ENCODE measurements at places on chromosomes 3 and 15. TPM values are rescaled to one million over a fixed set of nuclear protein-coding genes. Genes with fewer than 3 reads are reported as not detected.

- DNase-seq: no peak
- no peak overlapping the region for H3K4me3 ChIP-seq
- H3K27me3 ChIP-seq: no peaks in the 10 kb centered on the region
- no peaks in the 10 kb centered on the region for H3K4me1 ChIP-seq
- H3K36me3 ChIP-seq: no peaks in the 10 kb centered on the region
These were observed 166.1 kb downstream of the PYDC2 start for GRCh38 chr3:191627064-191627463.

DNA sequence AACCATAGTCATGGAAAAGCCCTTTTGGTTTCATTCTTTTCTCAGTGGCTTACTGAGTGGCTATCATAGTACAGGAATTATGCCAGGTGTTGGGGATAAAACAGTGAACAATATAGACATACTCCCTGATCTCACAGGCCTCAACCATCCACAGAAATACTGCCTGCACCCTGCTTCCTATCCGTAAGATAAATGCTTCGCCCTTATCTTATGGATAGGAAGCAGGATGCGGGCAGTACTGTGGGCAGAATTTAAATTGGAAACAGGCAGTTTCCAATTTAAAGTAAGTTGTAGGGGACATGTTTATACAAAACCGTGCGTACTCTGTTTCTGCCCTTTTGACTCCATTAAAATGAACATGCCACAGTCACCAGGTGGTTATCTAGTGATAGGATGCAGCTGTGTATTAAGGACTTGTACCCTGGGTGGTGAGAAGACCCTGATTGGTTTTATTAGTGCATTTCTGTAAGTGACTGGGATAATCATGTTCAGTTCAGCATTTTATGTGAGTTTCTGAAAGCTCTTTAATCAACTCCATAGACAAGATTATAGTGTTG is 141.8 kb upstream of the BHLHE40 start:
- H3K27ac ChIP-seq: peak overlapping the region; percentile 98
- DNase-seq: no peak
- peaks cover 86% of the 10 kb centered on the region for H3K4me1 ChIP-seq
- peak overlapping the region; percentile 68 for H3K4me3 ChIP-seq

DNA sequence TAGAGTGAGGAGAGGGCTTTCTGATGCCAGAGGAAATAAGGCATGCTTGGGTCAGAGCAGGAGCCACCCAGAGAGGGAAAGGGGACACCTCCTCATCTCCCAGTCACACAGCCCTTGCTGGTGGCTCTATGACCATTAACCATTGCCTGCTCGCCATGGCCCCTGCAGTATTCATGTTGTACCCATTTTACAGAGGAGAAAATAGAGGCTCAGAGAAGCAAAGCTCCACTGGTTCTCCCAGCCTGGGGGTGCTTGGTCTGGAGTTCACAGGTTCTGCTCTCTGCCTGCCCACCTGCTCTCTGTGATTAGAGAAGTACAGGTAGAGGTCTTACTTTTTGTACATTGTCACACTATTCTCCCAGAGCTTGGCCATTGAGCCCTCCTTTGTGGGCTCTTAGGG is 56.2 kb downstream of the LINGO1 start:
- peaks cover 4% of the 10 kb centered on the region for H3K27me3 ChIP-seq
- no peak overlapping the region for H3K27ac ChIP-seq
- no peaks in the 10 kb centered on the region for H3K4me1 ChIP-seq
- H3K36me3 ChIP-seq: no peaks in the 10 kb centered on the region
- no peak overlapping the region for H3K4me3 ChIP-seq
- DNase-seq: no peak

DNA sequence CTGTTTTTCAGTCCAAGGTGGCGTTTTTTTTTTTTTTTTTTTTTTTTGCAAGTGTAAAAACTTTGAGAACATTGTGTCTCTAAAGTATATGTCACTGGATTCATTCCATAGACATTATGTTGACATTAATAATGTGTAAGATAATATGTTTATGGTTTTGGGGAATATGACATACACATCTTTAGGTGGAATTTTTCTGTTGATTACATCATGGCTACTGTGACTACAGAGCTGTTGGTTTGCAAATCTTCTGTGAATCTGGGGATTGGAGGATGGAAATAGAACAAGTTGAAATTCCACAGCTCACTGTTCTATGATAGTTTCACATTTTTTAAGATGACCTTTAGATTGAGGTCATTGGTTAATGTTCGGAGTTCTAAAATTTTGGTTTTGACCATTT is 24.4 kb upstream of the PLSCR2 start:
- H3K27me3 ChIP-seq: peaks cover 24% of the 10 kb centered on the region
- H3K27ac ChIP-seq: no peak overlapping the region
- H3K4me3 ChIP-seq: no peak overlapping the region
- peaks cover 4% of the 10 kb centered on the region for H3K36me3 ChIP-seq
- peaks cover 22% of the 10 kb centered on the region for H3K4me1 ChIP-seq
- no peak for DNase-seq

DNA sequence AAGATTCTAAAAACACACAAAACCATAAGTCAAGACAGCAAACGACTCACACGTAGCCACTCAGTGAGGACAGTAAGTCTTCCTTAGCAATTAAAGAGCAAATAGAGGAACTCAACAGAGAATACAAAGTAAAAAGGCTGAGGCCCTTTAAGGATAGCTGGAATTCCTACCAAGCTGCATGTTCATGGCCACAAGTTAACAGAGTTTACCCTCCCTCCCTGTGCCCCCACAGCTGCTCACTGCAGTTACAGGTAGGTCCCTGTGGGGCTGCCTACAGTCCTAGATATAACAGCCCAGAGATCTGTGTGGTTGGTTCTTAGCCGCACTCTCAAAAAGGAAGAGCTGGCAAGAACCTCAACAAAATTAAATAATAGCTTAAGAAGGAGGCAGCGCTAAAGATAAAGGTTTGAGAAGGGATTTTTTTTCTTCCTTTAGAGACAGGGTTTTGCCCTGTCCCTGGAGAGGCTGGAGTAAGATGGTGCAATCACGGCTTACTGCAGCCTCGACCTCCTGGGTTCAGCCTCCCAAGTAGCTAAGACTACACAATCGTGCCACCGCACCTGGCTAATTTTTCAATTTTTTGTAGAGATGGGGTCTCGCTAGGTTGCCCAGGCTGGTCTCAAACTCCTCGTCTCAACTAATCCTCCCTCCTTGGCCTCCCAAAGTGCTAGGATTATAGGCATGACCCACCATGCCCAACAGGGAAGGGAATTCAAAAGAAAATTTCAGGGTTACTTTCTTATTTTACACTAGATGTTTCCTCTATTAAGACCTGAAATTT is 19.3 kb downstream of the SFMBT1 start:
- peaks cover 1% of the 10 kb centered on the region for H3K27me3 ChIP-seq
- no peak overlapping the region for H3K27ac ChIP-seq
- H3K36me3 ChIP-seq: peaks cover 7% of the 10 kb centered on the region
- H3K4me1 ChIP-seq: peaks cover 43% of the 10 kb centered on the region
- DNase-seq: no peak

GRCh38 chr3:172569128-172570008 is 46.1 kb upstream of the TNFSF10 start:
- peaks cover 47% of the 10 kb centered on the region for H3K4me1 ChIP-seq
- no peaks in the 10 kb centered on the region for H3K27me3 ChIP-seq
- H3K27ac ChIP-seq: peak overlapping the region; percentile 1
- peaks cover 21% of the 10 kb centered on the region for H3K36me3 ChIP-seq
- DNase-seq: no peak

DNA sequence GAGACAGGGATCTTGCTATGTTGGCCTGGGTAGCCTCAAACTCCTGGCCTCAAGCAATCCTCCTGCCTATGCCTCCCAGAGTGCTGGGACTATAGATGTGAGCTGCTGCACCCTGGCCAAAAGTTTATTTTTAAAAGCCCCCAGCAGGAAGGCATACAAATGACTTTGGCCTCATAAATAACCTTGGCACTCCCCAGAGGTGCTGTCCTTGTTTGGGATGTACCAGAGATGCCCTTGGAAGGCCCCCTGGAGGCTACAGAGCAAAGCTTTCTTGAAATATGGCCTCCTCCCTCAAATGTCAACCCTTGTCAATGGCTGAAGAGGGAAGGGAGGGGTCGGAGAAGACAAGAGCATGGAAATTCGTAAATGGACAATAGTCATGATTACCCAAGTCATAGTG is 14.0 kb upstream of the RTP3 start:
- no peak overlapping the region for H3K27ac ChIP-seq
- no peak overlapping the region for H3K4me3 ChIP-seq
- peaks cover 21% of the 10 kb centered on the region for H3K27me3 ChIP-seq
- no peaks in the 10 kb centered on the region for H3K36me3 ChIP-seq
- no peak for DNase-seq

DNA sequence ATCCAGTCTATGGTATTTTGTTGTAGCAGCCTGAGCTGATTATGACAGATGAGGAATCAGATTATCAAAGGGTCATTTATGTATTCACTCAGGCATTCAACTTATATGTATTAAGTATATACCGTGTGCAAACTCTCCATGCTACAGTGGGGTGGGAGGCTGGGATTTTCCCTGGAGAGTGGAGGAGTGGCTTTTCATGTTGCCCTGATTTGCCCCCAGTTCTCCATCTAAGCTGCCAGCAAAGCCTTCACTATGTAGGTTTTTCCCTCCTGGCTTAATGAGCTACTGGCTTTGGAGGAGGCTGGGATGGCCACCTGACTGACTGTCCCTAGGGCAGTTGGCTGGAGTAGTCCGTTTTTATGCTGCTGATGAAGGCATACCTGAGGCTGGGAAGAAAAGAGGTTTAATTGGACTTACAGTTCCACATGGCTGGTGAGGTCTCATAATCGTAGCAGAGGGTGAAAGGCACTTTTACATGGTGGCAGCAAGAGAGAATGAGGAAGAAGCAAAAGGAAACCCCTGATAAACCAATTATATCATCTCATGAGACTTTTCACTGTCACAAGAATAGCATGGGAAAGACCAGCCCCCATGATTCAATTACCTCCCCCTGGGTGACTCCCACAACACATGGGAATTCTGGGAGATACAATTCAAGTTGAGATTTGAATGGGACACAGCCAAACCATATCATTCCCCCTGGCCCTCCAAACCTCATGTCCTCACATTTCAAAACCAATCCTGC is 253.9 kb downstream of the RPLP1 start:
- H3K4me3 ChIP-seq: no peak overlapping the region
- H3K27ac ChIP-seq: no peak overlapping the region
- peaks cover 16% of the 10 kb centered on the region for H3K36me3 ChIP-seq
- no peaks in the 10 kb centered on the region for H3K4me1 ChIP-seq
- DNase-seq: no peak

GRCh38 chr15:62850791-62851291 is 191.7 kb upstream of the TPM1 start:
- no peaks in the 10 kb centered on the region for H3K36me3 ChIP-seq
- DNase-seq: no peak
- H3K4me3 ChIP-seq: no peak overlapping the region
- H3K27ac ChIP-seq: no peak overlapping the region

- peaks cover 38% of the 10 kb centered on the region for H3K4me1 ChIP-seq
- H3K36me3 ChIP-seq: peaks cover 4% of the 10 kb centered on the region
- no peaks in the 10 kb centered on the region for H3K27me3 ChIP-seq
- peak overlapping the region; percentile 86 for H3K27ac ChIP-seq
- DNase-seq: peak; percentile 57
These were observed 132.2 kb downstream of the KLF13 start for GRCh38 chr15:31458596-31459399.

- H3K36me3 ChIP-seq: no peaks in the 10 kb centered on the region
- no peaks in the 10 kb centered on the region for H3K4me1 ChIP-seq
- H3K27ac ChIP-seq: no peak overlapping the region
These were observed 15.4 kb downstream of the CCDC54 start for GRCh38 chr3:107392549-107393165.

DNA sequence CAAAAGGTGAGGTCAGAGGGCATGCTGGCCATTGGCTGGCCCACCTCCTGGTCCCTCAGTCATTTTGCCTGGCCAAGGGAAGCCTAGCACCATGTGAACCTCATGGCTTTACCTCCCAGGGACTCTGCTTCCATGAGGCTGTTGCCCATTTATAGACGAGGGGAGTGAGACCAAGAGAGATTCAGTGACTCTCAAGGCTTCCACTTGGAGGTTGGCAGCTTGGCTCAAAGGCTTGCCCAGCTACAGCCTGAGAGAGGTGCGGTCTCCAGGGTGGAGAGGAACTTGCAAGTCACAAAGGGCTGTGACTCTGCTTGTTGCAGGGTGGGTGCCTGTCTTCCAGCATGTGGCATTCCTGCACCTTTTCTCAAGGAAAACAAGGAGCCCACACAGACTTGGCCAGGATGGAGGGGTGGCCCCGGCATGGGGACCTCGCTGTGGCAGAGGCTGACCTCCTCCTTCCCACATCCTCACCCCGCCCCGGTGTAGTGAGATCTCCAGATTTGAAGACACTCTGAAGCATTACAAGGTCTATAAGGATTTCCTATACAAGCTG is 24.5 kb downstream of the CFAP100 start:
- no peak overlapping the region for H3K4me3 ChIP-seq
- no peak for DNase-seq
- H3K27ac ChIP-seq: no peak overlapping the region
- H3K4me1 ChIP-seq: no peaks in the 10 kb centered on the region

DNA sequence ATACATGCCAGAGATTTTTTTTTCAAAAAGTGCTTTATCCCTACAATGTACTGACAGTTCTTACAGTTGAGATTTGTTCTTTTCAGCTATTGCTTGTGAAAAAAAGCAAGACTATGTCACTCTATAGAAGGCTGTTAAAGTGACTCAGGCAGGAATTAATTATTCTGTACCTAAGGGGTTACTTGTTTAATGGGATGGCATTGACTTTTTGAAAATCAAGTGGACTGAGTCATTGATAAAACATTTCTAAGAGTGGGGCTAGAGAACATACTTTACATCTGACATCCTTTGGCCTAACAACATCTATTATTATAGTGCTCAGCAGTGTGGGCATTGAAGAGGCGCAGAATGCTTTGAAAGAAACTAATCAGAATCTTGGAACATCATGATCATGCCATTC is 34.3 kb downstream of the INTS14 start:
- peaks cover 41% of the 10 kb centered on the region for H3K36me3 ChIP-seq
- H3K4me3 ChIP-seq: no peak overlapping the region
- no peaks in the 10 kb centered on the region for H3K27me3 ChIP-seq
- H3K27ac ChIP-seq: no peak overlapping the region
- H3K4me1 ChIP-seq: no peaks in the 10 kb centered on the region

NPAP1 gene
- total RNA-seq: not detected

CIAO2A gene
- total RNA-seq: 70.1 TPM

SNTN gene
- not detected for total RNA-seq

SAMMSON gene
- total RNA-seq: not detected

CDHR4 gene
- not detected for total RNA-seq

SPINT1 gene
- 11.0 TPM for total RNA-seq

GTF2E1 gene
- 25.3 TPM for total RNA-seq

ADAMTS17 gene
- total RNA-seq: 0.83 TPM

OCA2 gene
- total RNA-seq: not detected

SPTBN5 gene
- total RNA-seq: 1.2 TPM

DUOX2 gene
- not detected for total RNA-seq

All from activated T-helper 1 cell treated with anti-CD3 and anti-CD28 coated beads, Interleukin-12 subunit alpha, Interleukin-12 subunit beta, Interleukin-2, Interleukin-4 antibody, amounts not matched to agents 30 ng/mL and 10 ng/mL and 1 ng/mL, durations not matched to agents 14 hours and 24 hours and 36 hours (primary cell).